ENCODE measurements at places on chromosomes 3 and 15.

DNA sequence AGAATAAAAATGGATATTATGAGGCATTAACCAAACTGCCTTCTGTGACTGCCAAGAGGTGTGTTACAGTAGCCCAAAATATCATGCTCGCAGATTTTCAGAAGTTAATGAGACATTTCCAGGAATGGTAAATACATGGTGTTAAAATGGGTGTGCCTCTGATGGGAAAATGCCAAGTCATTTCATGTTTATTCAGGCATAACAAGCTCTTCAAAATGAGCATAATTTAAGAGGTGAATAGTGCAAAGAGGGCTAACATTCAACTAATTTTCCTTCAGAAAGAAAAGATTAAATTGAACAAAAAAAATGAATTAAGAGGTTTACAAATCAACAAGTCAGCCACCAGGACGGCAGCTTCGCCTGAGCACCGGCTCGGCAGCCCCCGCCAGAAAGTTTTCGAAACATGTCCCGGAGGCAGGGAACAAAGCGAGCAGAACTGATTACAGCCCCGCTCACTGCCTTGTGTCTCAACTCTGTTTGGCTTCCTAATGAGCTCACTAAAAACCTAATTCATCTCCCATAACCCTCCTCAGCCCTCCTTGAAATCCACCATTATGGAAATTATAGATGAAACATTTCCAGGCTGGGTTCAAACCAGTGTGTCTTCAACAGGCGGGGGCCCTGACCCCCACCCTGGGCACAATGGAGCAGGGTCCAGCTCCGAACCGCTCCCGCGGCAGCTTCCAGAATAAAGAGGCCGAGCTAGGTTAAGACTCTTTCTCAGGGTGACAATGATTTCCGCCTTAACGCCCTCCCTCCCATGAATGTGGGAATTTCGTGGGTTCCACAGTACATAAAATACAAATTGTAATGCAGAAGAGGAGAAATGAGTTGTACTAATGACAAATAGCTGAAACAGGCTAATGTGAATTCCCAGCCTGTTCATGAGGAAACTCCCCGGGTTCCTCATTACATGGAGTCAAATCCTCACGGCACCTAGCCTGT lies 43.9 kb downstream of the MEIS2 start:
- DNase-seq, result peak; percentile 44

- no peak for DNase-seq
These were observed 23.9 kb downstream of the SEC22C start for GRCh38 chr3:42557854-42558253.

DNA sequence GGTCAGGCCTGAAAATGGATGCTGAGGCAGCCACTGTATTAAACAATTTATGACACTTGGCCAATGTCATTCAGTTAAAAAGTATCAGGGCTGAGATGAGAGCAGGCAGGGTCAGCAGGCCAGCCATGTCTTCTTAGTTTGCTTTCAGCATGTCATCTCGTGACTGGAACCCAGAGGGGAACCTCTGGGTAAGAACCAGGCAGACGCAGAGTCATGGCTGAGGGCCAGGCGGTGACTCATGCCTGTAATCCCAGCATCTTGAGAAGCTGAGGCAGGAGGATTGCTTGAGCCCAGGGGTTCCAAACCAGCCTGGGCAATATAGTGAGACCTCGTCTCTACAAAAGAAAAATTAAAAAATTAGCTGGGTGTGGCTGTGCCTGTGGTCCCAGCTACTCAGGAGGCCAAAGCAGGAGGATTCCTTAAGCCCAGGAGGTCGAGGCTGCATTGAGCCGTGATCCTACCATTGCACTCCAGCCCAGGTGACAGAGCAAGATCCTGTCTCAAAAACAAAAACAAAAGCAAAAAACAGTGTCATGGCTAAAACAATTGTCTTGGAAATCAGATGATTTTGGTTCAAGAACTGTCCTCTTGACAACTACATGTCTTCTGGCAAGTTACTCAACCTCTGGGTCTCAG lies 11.7 kb downstream of the BCL2L10 start:
- peak; percentile 89 for DNase-seq

- peak; percentile 28 for DNase-seq
These were observed 53.0 kb upstream of the KPNA4 start for GRCh38 chr3:160618363-160618762.

DNA sequence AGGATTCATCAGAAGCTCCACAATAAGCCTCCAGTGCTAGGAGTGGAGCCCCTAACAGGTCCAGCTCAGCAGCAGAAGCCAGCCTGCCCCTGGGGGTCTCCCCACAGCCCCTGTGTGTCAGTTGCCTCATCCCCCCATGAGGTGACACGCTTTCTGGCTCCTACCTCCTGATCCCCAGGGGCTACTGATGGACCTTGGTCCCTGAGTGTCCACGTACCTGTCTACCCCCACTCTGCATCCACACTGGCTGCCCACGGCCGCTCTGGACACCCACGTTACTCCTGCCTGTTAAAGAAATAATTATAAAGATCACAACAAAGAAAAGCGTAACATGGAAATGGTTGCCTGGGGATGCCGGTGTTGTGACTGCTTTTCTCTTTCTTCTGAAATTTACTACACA lies 143.1 kb downstream of the CHSY1 start:
- DNase-seq, result no peak

DNA sequence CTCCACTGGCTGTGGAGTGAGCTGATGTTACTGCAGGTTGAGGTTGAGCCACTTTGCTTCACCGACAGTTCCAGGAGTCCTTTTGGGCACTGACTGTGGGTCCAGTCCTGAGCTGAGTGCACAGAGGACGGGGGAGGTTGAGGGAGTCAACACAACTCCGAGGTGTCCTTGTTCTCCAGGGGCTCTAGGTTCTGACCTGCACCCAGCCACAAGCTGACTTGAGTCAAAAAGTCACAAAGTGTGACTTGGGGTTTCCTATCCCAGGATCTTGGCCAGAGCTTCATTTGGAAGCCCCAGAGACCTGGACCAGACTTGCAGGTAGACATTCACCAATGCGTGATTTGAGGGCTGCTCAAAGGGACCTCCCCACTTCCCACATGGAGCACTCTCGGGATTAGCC lies 95.0 kb downstream of the FAM43A start:
- no peak for DNase-seq

DNA sequence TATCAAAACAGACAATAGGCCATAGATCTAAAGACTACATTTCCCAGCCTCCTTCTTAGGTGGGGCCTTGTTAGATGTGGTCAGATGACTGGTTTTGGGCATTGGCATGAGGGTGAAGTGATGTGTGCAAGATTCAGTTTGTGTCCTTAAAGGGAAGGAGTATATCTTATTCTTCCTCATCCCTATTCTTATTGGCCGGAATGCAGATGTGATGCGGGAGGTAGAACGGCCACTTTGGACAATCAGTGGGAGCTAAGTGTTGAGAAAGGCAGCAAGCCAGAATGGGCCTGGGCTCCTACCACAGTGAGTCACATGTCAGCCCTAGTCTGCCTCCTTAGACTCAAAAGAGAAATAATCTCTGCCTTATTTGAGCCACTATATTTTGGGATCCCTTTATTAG lies 89.8 kb upstream of the MEX3B start:
- DNase-seq, result peak; percentile 26

- no peak for DNase-seq
These were observed 349.4 kb downstream of the CNTN6 start for GRCh38 chr3:1442271-1442670.

GRCh38 chr3:195122261-195122660 lies 148.7 kb downstream of the XXYLT1 start:
- no peak for DNase-seq

DNA sequence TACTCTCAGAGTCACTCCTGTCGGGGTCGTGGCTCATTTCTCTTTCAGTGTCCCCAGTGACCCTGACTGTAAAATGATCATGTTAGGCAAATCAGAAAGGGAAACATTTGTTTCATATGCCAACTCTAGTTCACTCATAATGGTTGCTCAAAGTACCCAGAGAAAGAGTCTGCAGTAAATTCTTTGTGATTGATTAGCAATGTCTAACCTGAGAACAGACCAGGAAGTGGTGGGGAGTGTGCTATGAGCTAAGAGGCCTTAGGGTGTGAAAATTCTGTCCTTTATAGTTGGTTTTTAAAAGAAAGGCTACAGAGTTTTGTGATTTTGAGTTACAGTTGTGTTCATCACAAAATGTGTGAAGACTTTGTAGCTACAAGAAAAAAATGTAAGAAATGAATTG lies 108.9 kb downstream of the EDEM1 start:
- DNase-seq, result peak; percentile 52

- no peak for DNase-seq
These were observed 18.6 kb downstream of the TMEM266 start for GRCh38 chr15:76078285-76078877.

GRCh38 chr15:65994832-65995231 lies 125.5 kb downstream of the RAB11A start:
- no peak for DNase-seq

DNA sequence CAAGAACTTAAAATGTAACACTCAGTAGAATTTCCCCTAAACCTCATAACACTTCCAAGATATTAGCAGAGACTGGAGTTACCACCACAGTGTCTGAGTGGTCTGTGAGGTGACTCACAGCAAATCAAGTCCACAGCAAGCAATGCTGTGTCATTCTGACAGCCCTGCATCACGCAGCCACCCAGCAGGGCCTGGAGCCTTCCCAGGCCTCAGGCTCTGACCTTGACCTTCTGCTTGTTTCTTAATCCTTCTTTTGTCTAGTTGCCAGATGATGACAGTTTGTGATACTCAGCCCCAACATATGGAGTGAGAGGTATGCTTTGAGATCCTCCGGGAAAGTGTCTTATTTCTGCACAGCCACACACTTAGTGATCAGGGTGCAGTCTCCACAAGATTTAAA lies 82.5 kb downstream of the TOP2B start:
- DNase-seq, result peak; percentile 78

- DNase-seq, result peak; percentile 16
These were observed 156.7 kb downstream of the ANO10 start for GRCh38 chr3:43465109-43465508.

- DNase-seq, result no peak
These were observed 94.0 kb downstream of the WDR76 start for GRCh38 chr15:43920815-43921214.

- no peak for DNase-seq
These were observed 262.3 kb downstream of the GAP43 start for GRCh38 chr3:115885621-115886020.

DNA sequence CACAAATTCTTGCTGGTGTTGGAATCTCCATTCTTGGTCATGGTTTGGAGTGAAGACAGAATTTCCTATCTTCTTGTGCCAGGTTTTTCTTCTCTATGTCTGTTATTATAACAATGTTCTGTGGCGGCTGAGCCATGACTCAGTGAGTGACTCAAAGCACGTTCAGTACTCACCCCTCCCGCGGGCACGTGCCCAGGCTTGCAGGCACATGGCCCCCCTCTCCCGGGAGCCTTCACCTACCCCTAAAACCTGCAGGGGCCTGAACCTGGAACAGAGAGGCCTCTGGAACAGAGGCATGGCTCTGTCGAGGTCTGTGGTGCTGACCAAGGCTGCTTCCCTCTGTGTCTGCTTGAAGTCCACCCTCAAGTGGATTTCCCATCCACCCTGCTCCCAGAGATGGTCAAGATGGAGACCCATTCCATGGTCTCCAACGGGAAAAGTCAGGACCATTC lies 27.6 kb downstream of the PLXNB1 start:
- DNase-seq, result peak; percentile 80

GRCh38 chr3:182969853-182970252 lies 10.5 kb downstream of the DCUN1D1 start:
- no peak for DNase-seq

DNA sequence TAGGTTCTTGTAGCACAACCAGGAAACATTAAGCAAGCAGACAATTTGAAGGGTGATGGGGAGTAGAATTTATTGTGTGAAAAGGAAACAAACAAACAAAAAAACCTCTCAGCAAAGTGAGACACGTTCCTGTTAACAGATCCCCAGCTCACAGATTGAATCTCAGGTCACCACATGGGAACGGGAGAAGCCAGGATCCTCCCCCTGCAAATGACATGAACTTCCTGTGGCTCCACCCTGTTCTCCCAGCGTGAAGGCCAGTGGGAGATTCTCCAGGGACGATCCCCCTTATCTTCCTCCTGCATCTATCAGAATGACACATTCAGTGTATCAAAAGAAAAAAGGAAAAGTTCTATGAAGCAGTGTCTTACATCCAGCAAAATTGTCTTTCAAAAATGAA lies 1488.1 kb downstream of the OTOL1 start:
- no peak for DNase-seq

GRCh38 chr3:186772701-186773417 lies 10.5 kb upstream of the EIF4A2 start:
- DNase-seq, result peak; percentile 63

- no peak for DNase-seq
These were observed 80.6 kb downstream of the MFSD1 start for GRCh38 chr3:158882445-158882844.

GRCh38 chr3:99562990-99563607 lies 75.3 kb upstream of the COL8A1 start:
- DNase-seq, result peak; percentile 75

DNA sequence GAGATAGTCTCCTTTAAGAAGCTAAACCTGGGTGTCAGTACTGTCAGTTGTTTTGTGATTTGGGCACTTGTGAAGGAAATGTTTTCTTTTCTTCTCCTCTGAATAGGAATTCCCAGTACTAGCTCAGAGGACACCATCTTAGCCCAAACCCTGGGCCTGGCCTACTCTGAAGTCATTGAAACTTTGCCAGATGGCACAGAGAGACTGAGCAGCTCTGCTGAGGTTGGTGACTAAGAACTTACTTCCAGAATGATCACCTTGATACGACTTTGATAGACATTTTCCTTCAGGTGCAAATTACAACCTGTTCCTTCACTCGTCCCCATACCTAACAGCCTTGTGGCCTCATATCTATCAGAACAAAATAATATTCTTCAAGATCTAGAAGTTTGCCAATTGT lies 100.2 kb downstream of the LARS2 start:
- DNase-seq, result no peak

DNA sequence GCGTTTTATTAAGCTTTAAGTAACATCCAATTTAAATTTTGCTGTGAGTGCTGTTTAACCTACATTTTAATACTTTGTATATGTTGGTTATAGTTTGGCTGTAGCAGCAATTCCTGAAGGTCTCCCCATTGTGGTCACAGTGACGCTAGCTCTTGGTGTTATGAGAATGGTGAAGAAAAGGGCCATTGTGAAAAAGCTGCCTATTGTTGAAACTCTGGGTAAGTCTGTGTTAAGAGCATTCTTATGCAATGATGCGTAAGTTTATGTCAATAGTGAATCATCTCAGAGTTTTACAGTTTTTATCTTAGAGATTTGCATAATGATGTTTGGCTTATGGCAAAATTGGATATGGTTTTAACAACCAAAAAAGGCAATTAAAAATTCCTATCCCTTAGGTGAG lies 62.7 kb downstream of the ASTE1 start:
- peak; percentile 81 for DNase-seq

GRCh38 chr3:147398813-147399534 lies 7.4 kb downstream of the ZIC4 start:
- peak; percentile 24 for DNase-seq

DNA sequence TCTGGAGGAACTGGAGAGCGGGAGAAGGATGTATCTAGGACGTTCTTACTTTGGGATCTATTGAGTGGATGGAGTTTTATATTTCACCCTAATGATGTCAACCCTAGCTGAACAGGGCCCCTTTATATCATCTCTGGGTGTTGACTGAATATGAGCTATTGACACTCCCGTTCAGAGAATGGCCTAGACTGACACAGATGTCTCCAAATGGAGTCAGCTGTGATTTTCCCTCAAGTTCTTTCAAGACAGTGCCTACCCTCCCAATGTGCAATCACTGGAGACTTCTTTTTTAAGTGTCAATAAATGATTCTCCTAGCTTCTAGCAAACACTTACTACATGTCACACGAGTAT lies 63.8 kb downstream of the FRMD4B start:
- DNase-seq, result no peak

- no peak for DNase-seq
These were observed 5.0 kb downstream of the ABTB1 start for GRCh38 chr3:127677541-127678314.

GRCh38 chr15:37136666-37137065 lies 36.3 kb upstream of the MEIS2 start:
- DNase-seq, result no peak
